ENCODE measurements at places on chromosomes 7 and 10.

- no peaks in the 10 kb centered on the region for H3K4me1 ChIP-seq
- H3K36me3 ChIP-seq, result no peaks in the 10 kb centered on the region
- H3K4me3 ChIP-seq, result no peak overlapping the region
- no peak for DNase-seq
- no peaks in the 10 kb centered on the region for H3K27me3 ChIP-seq
These were observed 64.0 kb upstream of the CACUL1 start for GRCh38 chr10:118818621-118819221.

- peaks cover 13% of the 10 kb centered on the region for H3K4me1 ChIP-seq
- DNase-seq, result no peak
- no peak overlapping the region for H3K4me3 ChIP-seq
- H3K27ac ChIP-seq, result no peak overlapping the region
These were observed 32.5 kb downstream of the C7orf33 start for GRCh38 chr7:148622887-148623585.

DNA sequence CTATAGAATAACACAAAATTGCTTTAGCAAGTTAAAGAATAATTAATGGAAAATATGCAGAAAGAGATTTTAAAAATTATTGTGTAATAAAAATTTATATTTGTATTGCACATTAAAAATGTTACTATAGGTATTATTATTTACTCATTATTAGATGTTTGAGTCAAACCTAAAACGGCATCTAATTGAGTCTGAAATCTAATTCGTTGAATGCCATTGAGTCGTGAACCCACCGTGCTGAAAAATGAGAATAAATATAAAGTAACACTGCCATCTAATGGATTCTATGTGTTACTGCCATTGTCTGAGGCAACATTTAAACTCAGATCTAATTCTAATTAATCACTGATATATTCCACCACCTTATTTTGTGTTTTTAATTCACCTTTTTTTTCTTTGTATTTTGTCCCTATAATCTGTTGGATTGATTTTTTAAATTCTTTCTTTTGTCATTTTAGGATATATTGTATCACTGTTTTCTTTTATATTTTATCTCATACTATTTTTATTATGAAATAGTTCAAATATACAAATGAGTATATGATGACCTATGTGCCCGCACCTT lies 62.2 kb downstream of the SAMD9 start:
- no peaks in the 10 kb centered on the region for H3K27me3 ChIP-seq
- no peaks in the 10 kb centered on the region for H3K4me1 ChIP-seq
- H3K27ac ChIP-seq, result no peak overlapping the region
- no peak overlapping the region for H3K4me3 ChIP-seq
- H3K36me3 ChIP-seq, result no peaks in the 10 kb centered on the region
- no peak for DNase-seq

DNA sequence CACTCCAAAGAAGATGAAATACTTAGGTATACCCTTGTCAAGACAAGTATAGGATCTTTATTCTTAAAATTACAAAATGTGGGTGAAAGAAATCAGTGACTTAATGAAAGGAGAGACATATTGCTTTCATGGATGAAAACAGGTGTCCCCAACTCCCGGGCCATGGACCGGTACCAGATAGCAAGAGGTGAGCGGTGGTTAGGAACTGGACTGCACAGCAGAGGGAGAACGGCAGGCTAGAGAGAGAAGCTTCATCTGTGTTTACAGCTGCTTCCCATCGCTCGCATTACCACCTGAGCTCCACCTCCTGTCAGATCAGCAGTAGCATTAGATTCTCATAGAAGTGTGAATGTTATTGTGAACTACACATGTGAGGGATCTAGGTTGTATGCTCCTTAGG lies 408.9 kb downstream of the CALN1 start:
- H3K4me3 ChIP-seq, result no peak overlapping the region
- no peak for DNase-seq
- no peaks in the 10 kb centered on the region for H3K4me1 ChIP-seq

- no peak overlapping the region for H3K4me3 ChIP-seq
- H3K4me1 ChIP-seq, result peaks cover 16% of the 10 kb centered on the region
- DNase-seq, result no peak
- H3K27me3 ChIP-seq, result no peaks in the 10 kb centered on the region
- peak overlapping the region; percentile 46 for H3K27ac ChIP-seq
These were observed 21.4 kb downstream of the LRRC17 start for GRCh38 chr7:102934239-102934638.
